ENCODE measurements at places on chromosomes 1 and 21.

DNA sequence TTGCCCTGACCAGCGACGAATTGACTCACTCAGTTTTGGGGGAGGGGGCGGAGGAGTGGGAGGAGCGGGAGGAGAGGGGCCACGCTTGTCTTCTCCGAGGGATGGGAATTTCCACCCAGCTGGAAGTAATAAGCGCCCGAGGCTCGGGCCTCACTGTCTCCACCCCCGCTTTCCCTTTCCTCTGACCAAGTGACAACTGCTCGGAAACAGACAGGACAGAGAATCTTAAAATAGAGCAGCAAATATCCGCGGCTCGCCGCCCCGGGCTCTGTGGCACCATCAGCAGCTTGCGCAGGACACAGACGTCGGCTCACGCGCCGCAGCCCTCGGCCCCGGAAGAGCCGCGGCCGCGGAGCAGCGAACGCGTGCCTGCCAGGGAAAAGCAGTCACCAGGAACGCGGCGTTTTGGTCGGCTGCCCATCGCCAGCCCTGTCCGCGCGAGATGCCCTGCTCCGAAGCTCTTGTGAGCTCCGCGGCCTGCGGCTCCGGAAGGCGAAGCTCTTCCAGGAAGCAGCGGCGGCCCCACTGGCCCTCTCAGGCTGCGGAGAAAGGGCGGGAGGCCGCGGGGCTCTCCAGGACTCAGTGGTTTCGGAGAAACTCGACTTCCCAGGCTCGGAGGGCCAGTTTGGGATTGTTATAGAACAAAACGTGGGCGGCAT, 10.7 kb upstream of the RGS16 start:
- DNase-seq, result peak; percentile 62

GRCh38 chr1:44276901-44277300, 63.6 kb downstream of the DMAP1 start:
- DNase-seq, result no peak

DNA sequence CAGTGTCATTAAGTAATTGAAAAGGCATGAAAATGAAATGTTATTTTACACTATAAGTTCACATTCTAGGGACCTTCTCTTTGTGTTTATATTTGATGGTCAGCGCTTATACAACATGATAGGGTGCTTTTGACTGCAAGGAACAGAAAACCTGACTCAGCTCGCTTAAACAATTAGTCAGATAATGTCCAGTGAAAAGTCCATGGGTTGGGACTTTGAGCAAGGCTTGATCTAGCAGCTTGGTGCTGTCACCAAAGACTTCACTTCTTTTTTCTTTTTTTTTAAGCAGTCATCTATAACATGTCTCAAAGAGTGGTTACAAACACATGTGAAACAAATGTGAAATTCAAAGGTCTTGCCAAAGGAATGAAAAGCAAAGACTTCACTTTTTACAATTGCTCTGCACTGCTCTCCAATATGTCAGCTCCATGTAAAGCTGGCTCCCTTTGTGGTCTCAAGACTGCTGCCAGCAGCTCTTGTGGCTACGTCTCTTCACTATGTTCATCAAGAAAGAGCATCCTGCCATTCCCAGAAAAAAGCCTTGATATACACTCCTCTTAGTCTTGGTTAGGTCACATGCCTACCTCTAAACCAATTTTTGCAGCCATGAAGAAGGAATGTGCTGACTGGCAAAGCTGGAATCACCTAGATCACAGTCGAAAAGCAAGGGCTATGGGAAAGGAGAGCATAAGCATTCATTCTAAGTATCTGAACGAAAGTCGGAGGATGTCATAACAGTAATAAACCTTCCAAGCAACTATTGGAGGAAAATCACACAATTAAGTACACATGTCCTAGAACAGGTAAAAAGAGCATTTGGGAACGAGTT, 15.2 kb downstream of the F3 start:
- no peak for DNase-seq

GRCh38 chr1:239717097-239717917, 330.9 kb downstream of the CHRM3 start:
- no peak for DNase-seq

GRCh38 chr1:235069577-235070563, 58.8 kb downstream of the TOMM20 start:
- no peak for DNase-seq

- peak; percentile 17 for DNase-seq
Measured at GRCh38 chr1:117077267-117077666, 17.1 kb downstream of the TTF2 start.

- no peak for DNase-seq
Measured at GRCh38 chr1:215793180-215793579, 226.1 kb downstream of the KCTD3 start.

- no peak for DNase-seq
Measured at GRCh38 chr1:214107322-214108096, 119.7 kb downstream of the PROX1 start.

DNA sequence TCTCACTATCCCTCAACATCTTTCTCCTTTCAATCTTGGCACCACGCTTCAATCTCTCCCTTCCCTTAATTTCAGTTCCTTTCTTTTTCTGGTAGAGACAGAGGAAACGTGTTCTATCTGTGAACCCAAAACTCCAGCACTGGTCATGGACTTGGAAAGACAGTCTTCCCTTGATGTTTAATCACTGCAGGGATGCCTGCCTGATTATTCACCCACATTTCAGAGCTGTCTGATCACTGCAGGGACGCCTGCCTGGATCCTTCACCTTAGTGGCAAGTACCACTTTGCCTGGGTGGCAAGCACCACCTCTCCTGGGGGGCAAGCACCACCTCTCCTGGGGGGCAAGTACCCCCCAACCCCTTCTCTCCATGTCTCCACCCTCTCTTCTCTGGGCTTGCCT, 27.8 kb downstream of the SELL start:
- no peak for DNase-seq

DNA sequence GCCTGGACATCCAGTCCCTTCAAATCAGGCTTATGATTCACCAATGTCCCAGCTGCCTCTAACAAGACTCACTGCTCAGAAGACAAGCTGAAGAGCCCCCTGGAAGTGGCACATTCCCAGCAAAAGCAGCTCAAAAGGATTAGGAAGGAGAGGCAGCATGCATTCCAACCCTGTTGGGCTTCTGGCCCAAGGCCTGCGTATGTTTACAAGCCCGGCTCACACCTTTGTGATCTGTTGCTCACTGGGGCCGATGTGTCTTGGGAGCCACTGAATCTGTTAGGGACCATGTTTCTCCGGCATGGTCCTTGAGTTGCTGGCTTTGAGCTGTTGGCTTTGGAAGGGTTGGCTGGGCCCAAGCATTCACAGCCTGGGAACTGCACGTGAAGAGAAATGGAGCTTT, 81.2 kb upstream of the C1orf174 start:
- DNase-seq, result no peak

DNA sequence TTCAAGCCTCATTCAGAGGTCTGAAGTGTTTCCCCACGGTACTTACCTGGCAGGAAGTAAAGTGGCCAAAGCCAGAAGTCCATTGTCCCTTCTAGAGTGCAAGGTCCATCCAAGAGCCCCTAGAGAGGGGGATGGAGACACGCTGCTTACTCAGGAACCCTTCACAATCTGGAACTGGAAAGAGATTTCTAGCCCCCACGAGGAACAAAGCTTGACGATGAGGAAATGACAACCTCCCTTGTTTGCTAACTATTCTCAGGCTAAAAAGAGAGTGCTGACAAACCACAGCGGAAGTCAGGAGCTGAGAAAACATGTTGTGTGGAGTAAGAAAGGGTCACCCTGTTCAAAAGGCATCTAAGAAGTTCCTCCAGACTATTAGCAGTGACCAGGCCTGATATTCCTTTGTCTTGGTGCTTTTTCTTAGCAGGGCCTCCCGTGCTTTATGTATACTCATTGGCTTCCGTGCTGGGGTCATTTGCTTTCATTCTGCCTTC, at the start of gene FCMR:
FCMR (minus strand) TSS at position 170 of the 494 bp plus-strand sequence; CDS start at position 83, 87 bp downstream.
- no peak for DNase-seq

DNA sequence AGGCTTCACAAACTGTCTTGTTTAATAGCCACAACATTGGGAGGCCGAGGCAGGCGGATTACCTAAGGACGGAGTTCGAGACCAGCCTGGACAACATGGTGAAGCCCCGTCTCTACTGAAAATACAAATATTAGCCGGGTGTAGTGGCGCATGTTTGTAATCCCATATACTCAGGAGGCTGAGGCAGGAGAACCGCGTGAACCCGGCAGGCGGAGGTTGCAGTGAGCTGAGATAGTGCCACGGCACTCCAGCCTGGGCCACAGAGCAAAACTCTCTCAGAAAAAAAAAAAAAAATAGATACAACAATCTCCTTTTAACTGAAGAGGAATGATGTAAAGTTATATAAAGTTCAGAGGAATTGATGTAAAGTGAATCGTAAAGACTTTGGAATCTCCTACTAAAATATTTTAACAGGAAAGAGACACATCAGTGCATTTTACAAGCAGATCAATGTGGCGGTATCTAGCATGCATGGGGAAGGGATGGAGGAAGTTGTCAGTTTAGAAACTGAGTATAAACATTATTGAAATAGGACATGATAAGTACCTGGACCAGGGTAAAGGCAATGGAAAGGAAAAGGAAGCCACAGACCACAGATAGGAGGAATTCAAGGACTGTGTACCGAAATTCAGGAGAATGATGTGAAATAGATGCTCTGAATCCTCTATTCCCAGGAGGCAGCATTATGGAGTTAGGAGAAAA, 41.5 kb downstream of the PTPRC start:
- no peak for DNase-seq

DNA sequence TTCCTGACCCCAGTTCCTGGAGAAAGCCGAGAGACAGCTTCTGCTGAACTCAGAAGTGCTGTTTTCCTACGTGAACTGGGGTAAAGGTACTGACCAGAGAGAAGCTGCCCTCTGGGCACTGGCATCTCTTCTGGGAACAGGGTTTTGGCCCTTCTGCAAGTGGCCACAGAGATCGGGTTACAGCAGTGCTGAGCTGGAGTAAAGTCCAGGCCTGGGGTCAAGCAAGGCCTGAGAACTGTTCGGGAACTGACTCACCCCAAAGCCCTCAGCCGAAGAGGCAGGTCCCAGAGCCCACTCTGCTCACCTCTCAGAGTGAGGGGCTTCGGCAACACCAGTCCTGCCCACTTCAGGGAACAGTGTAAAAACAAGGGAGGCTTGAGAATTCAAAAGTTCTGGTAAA, 177.2 kb upstream of the RUNX1 start:
- DNase-seq, result no peak

GRCh38 chr1:212819726-212820125, 27.7 kb downstream of the SPATA45 start:
- no peak for DNase-seq

GRCh38 chr21:25501996-25502665, 105.2 kb downstream of the MRPL39 start:
- DNase-seq, result peak; percentile 78

Measured in bone marrow (tissue), 2 donors.